ENCODE measurements at places on chromosomes 6 and 20. TPM values are rescaled to one million over a fixed set of nuclear protein-coding genes. Genes with fewer than 3 reads are reported as not detected.

- peak overlapping the region; percentile 53 for H3K27ac ChIP-seq
- DNase-seq: no peak
- no peaks in the 10 kb centered on the region for H3K36me3 ChIP-seq
- no peak overlapping the region for H3K4me3 ChIP-seq
Measured at GRCh38 chr6:68639211-68639610, 4.1 kb downstream of the ADGRB3 start.

GRCh38 chr20:29741594-29741893 is 1515.9 kb upstream of the DEFB115 start:
- no peaks in the 10 kb centered on the region for H3K36me3 ChIP-seq
- H3K4me3 ChIP-seq: no peak overlapping the region
- H3K4me1 ChIP-seq: no peaks in the 10 kb centered on the region
- no peak overlapping the region for H3K27ac ChIP-seq
- H3K27me3 ChIP-seq: no peaks in the 10 kb centered on the region

DNA sequence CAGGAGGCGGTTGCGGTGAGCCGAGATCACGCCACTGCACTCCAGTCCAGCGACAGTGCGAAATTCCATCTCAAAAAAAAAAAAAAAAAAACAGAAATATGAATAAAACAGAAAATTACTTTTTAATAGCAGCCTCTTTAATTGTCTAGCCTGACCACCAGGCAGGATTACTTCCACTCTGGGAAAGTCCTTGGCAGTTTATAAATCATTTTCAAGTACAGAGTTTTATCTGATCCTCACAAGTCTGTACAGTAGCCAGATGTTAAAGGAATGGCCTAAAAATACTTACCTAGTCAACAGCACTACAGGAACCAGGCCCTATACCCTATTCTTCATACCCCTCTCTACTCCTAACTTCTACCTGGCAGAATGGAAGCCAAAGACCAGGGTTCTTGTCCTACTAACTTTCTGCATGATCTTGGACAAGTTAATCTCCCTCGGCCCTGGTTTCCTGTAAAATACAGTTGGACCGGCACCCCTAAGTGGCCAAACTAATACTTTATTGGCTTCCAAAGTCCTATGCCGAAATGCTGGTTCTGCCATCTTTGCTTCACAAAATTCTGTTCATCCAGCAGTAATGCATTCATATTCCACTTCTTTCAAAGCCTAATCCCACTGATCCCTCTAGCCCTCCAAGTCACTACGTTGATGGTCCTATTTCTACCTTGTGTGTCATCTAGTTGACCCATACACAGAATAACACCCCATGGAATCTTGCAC is 1.9 kb downstream of the EIF2S2 start:
- H3K27ac ChIP-seq: no peak overlapping the region
- no peaks in the 10 kb centered on the region for H3K27me3 ChIP-seq
- no peak for DNase-seq
- H3K36me3 ChIP-seq: no peaks in the 10 kb centered on the region
- H3K4me1 ChIP-seq: peaks cover 18% of the 10 kb centered on the region

DNA sequence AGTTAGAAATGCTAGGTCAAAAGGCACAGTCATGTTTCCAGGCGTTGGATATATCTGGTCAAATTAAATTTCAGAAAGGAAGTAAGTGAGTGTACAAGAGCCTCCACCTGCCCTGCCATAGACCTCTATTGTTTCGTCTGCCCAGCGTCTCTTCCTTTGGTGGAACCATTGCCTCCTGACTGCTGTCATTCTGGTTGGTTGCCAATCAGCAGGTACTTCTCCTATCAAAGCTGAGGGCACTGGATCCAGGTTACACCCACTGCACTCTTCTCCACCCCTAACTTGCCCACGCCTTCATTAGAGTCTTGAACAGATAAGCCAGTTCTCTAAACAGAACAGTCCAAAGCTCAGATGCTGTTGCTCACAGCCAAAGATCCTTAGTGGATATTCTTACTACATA is 2.6 kb upstream of the WFDC5 start:
- H3K36me3 ChIP-seq: no peaks in the 10 kb centered on the region
- H3K27ac ChIP-seq: no peak overlapping the region
- H3K27me3 ChIP-seq: no peaks in the 10 kb centered on the region
- no peaks in the 10 kb centered on the region for H3K4me1 ChIP-seq
- DNase-seq: no peak
- H3K4me3 ChIP-seq: no peak overlapping the region

DNA sequence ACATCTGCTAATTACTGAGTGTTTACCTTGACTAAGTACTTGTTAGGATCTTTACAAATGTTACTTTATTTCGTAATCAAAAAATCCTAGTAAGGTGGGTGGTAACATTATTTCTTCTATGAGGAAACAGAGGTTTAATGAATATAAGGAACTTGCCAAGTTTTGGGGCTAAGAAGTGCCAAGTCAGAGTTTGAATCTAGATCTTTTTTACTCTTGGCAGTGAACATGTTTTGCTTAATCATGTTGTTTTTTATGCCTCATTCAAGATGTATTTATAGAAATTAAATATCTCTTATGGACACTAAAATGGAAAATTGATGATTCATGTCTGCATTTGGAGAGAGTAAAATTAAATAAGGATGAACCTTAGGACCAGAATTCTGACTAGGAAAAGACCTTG is 393.7 kb downstream of the UTRN start:
- H3K4me3 ChIP-seq: no peak overlapping the region
- no peaks in the 10 kb centered on the region for H3K27me3 ChIP-seq
- H3K4me1 ChIP-seq: peaks cover 28% of the 10 kb centered on the region
- no peak for DNase-seq

The NOX3 gene
- total RNA-seq: not detected

The BLCAP gene
- total RNA-seq: 51.3 TPM

The BPIFB2 gene
- not detected for total RNA-seq

Data from tibial nerve (tissue), 4 donors.